Activated CD4-positive, alpha-beta memory T cell treated with anti-CD3 and anti-CD28 coated beads, Interleukin-2, amount 10 ng/mL, durations not matched to agents 7 days and 5 days (primary cell): ENCODE measurements at places on chromosomes 7 and 10.
A peak's percentile ranks its signal among the peaks of the same experiment; 100 is the strongest.

DNA sequence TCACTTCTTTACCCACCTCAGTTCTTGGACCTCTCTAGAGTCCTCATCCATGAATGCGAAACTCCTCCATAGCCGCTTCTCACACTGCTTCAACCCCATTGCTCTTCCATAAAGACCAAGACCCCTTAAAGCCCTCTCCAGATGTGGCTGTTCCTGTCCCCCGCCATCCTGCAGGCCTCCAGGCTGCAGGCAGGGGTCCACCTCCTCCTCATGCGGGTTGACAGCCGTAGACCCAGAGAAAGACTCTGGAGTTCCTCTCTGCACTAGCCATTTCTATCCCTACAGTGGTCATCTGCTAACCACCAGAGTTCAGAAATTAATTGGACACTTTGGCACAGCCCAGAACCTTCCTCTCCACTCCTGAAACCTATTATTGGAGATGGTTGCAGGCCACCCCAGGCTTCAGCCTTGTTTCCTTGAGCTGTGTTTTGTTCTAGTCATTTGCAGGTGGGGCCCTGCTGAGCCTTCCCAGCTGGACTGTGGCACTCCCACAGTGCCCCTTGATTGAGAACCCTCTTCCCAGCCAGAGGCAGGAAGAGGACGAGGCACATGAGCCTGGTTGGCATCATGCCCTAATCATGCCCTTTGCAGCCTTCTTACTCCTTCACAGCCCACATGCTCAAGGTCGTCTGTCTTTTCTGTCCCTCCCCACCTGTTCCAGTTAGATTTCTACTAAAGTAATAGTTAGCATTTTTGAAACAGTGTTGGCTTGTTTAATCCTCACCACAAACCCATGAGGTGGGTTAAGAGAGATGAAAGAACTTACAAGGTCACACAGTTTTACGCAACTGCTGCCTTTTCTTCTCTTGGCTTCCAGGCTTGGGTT lies 23.9 kb downstream of the CUL1 start:
- no peaks in the 10 kb centered on the region for H3K27me3 ChIP-seq
- H3K27ac ChIP-seq: no peak overlapping the region
- H3K4me3 ChIP-seq: no peak overlapping the region
- H3K36me3 ChIP-seq: peaks cover 3% of the 10 kb centered on the region
- DNase-seq: no peak
- peaks cover 52% of the 10 kb centered on the region for H3K4me1 ChIP-seq

- H3K27ac ChIP-seq: no peak overlapping the region
- H3K4me1 ChIP-seq: peaks cover 12% of the 10 kb centered on the region
- peak overlapping the region; percentile 56 for H3K4me3 ChIP-seq
- DNase-seq: no peak
- peaks cover 4% of the 10 kb centered on the region for H3K36me3 ChIP-seq
- peaks cover 70% of the 10 kb centered on the region for H3K27me3 ChIP-seq
Measured at GRCh38 chr7:130732980-130733930, 752 bp downstream of the KLF14 start.

DNA sequence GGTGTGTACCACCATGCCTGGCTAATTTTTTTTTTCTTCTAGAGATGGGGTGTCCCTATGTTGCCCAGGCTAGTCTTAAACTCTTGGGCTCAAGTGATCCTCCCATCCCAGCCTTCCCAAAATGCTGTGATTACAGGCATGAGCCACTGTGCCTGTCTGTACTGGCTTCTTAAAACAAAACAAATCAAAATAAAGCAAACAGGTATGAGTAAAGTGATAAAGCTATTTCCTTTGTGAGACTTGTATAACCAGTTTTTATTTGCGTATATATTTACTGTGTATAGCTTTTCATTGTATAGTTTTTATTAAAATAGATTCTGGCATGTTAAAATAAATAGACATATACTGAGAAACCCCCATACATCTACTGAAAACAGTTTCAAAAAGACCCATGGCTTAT lies 14.3 kb downstream of the LCOR start:
- H3K27me3 ChIP-seq: no peaks in the 10 kb centered on the region
- DNase-seq: no peak
- peaks cover 9% of the 10 kb centered on the region for H3K36me3 ChIP-seq
- peaks cover 11% of the 10 kb centered on the region for H3K4me1 ChIP-seq
- no peak overlapping the region for H3K4me3 ChIP-seq

DNA sequence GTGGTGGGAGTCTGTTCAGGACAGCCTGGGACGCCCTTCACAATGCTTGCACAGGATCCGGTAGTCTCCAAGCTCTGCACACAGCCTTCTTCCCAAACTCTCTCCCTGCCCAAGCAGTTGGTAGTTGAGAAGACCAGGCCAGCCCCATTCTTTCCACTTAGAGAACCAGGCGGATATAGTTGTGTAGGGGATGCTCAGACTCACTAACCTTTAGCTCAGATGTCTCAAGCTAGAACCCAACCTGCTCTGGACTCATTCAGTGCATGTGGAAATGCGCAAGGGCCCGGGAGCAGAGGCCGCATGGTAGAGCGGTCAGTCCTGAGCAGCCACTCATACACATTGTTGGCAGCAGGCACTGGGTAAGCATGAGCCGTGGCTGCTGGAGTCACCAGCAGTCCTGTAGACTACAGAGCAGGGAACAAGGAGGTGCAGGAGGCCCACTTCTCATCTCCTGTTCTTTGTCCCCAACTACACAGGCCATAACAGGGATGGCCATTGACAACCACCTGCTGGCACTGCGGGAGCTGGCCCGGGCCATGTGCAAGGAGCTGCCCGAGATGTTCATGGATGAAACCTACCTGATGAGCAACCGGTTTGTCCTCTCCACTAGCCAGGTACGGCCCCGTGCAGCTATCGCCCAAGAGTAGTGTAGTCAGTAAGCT lies 17.2 kb upstream of the C10orf53 start:
- H3K27me3 ChIP-seq: no peaks in the 10 kb centered on the region
- H3K4me3 ChIP-seq: no peak overlapping the region
- no peak overlapping the region for H3K27ac ChIP-seq
- DNase-seq: no peak

DNA sequence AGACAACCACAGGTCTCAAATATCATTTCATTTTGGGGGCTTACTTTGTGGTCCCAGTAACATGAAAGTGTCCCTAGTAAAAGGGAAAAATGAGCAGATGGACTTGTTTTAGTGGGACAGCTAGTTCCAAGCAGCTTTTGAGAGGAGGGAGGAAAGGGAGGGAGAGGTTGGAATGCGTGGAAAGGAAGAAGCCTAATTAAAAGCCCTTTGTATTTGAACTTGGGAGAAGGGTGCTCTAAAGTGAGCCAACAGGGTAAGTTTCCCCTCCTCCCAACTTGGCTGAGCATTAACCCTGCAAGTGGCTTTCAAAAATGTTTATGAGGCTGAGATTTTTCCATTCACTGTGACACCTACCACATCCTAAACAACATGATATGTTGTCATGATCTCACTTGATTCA lies 38.8 kb upstream of the LYZL1 start:
- no peaks in the 10 kb centered on the region for H3K36me3 ChIP-seq
- no peak for DNase-seq
